ENCODE measurements at places on chromosomes 7 and 10.

GRCh38 chr7:148484486-148484885, 106.1 kb upstream of the C7orf33 start:
- no peak for DNase-seq

DNA sequence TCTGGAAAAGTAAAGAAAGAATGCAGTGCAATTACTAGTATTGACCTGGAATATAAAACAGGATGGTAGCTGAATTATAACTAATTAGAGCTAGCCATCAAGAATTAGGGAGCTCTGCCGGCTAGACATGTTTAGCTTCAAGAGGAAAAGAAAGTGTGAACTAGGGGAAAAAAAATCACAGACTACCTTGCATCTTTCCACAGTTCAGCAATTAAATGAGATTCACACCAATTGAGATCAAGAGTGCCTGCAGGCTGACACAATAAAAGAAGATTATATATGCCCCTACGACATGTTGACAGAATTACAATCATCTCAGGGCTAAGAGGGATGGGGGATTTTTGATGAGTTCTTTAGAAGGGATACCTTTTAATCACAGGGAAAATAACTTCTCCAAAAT, 303.3 kb upstream of the CELF2 start:
- DNase-seq: no peak

GRCh38 chr7:28564755-28565374, 152.5 kb downstream of the CREB5 start:
- no peak for DNase-seq

DNA sequence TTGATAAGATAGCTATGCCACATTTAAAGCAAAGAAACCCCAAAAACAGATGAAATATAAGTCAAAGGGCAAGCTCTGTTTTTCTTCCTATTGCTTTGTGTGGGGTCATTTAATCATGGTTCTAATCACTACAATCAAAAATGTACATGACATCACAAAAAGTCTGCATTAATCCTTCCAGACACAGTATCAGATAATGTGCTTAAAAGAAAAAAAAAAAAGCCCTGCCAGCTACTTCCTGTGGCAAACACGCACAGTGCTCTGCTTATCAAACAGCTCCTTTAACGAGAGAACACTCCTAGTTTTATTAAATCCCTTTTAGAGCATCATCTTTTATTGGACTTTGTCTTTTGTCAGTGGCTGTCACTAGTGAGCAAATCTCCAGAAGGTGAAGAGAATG, 1005.8 kb downstream of the GATA3 start:
- DNase-seq: no peak

- DNase-seq: peak; percentile 53
Measured at GRCh38 chr7:151632750-151633515, 113.2 kb upstream of the RHEB start.

DNA sequence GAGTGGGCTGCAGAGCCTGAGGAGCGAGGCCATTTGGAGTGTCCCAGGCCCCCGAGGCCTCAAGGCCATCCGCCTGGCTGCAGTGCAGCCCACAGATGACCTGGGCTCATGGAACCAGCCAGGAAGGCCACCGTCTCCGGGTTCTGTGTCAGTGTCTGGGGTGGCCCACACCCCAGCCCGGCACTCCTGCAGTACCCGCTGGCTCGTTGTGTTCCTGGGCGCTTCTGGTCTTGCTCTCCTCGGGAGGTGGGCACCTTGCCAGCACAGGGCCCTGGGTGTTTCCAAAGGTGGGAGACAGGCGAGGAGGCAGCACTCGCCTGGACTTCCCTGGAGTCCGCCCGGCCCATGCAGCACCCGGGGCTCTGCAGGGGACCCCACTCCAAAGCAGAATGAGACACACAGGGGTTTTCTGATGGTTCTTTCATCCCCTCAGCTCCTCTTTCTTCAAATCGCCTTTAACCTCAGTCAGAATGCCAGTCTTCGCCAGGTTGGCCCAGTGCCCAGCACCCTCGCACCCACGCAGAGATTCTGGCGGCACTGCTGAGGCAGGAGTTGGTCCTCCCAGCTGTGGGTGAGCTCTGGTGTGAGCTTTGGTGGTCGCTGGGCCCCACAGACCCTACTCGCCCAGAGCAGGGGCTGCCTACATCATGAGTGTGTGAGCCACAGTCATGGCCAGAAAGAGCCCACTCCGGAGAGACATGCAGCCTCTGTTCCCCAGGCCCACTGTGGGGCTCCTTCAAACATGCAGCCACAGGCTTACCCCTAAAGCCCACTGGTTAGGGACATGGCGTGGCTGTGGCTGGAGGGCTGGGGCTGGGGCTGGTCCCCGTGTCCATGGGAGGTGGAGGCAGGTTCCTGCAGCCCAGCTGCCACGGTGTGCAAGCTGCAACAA, 155.7 kb downstream of the EBF3 start:
- DNase-seq: no peak

- DNase-seq: no peak
Measured at GRCh38 chr10:128959746-128960145, 507.3 kb upstream of the MGMT start.

GRCh38 chr7:91603707-91604106, 276.8 kb downstream of the MTERF1 start:
- no peak for DNase-seq

DNA sequence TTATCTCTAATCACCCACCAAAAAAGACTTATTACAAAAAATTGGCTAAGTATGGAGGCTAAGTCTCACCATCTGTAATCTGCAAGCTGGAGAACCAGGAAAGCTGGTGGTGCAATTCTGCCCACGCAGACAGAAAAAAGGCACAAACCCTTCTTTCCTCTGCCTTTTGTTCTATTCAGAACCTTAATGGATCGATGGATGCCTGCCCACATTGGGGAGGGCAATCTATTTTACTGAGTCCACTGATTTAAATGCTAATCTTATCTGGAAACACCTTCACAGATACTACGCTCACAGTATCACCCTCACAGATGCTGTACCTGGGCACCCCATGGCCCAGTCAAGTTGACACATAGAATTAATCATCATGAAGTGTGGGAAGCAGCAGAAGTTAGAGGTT, 10.2 kb downstream of the IGFBP3 start:
- no peak for DNase-seq
